ENCODE measurements at places on chromosomes 7 and 10. TPM values are rescaled to one million over a fixed set of nuclear protein-coding genes. Genes with fewer than 3 reads are reported as not detected.

- no peak for DNase-seq
Measured at GRCh38 chr7:10767771-10768170, 205.9 kb upstream of the PHF14 start.

- DNase-seq, result no peak
Measured at GRCh38 chr7:100914879-100915447, 19.3 kb upstream of the ACHE start.

GRCh38 chr10:33453081-33454025, 118.9 kb upstream of the NRP1 start:
- no peak for DNase-seq

- DNase-seq, result peak; percentile 57
Measured at GRCh38 chr10:92242910-92243671, 47.8 kb downstream of the CPEB3 start.

- DNase-seq, result no peak
Measured at GRCh38 chr7:22651036-22651435, 76.0 kb upstream of the IL6 start.

- no peak for DNase-seq
Measured at GRCh38 chr10:69631566-69631965, 1.5 kb downstream of the FAM241B start.

DNA sequence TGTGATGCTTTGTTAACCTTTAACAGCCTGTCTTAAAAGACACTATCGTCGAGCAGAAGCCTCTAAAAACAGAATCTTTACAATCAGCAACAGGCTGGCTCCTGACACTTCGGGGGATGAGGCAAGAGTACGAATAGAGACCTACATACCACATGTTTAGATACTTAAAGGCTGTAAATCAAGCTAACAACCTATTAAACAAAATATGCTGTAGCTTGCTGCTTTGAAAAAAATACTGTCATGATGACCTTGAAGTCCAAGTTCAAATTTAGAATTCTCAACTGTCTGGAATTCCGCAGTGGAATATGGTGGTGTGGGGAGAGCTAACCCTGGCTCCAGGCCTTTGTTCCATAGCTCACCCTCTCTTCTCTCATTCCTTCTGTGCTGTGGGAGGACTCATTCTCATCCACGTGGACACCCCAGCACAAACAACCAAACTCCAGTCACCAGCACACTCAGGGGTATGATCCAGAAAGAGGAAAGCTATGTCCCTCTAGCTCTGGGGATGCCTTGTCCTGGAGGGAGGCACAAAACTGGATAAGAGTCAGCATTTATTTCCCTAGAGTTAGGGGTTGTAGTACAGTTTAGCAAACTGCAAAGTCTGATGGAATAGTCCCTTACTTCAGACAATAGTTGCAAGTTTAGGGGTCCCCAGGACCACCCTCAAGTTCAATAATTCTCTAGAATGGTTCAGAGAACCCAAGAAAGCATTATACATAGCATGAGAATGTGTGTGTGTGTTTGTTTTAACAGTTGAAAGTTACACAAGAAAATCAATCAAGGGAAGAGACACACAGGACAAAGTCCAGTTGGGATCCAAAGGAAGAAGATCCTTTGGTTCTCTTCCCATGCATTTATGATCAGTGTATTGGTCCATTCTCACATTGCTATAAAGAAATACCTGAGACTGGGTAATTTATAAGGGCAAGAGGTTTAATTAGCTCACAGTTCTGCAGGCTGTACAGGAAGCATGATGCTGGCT, 196.1 kb upstream of the SVIL start:
- DNase-seq, result no peak

Gene PLPP4
- 3.6 TPM for total RNA-seq

Gene LRRD1
- 1.8 TPM for total RNA-seq

Gene ZNF32
- total RNA-seq, result 37.7 TPM

Gene SPDYE8
- not detected for total RNA-seq

Gene MRPL43
- 35.4 TPM for total RNA-seq

Gene ZPBP
- total RNA-seq, result 0.21 TPM

Gene GOLGA7B
- 0.11 TPM for total RNA-seq

Gene C10orf67
- total RNA-seq, result not detected

Data from urinary bladder (tissue), 4 donors.